Kidney (tissue), 22 donors: ENCODE measurements at places on chromosomes 1 and 21. TPM values are rescaled to one million over a fixed set of nuclear protein-coding genes. Genes with fewer than 3 reads are reported as not detected.

SPATA17 gene
- 5.7 TPM for total RNA-seq

DYNLT5 gene
- 1.4 TPM for total RNA-seq

OR2T33 gene
- total RNA-seq, result not detected

LCK gene
- 10.3 TPM for total RNA-seq

- no peaks in the 10 kb centered on the region for H3K36me3 ChIP-seq
- H3K27me3 ChIP-seq, result no peaks in the 10 kb centered on the region
- no peaks in the 10 kb centered on the region for H3K4me1 ChIP-seq
- H3K27ac ChIP-seq, result no peak overlapping the region
- DNase-seq, result no peak
These were observed 16.6 kb downstream of the GRIK3 start for GRCh38 chr1:37017720-37018119.

- H3K27me3 ChIP-seq, result peaks cover 81% of the 10 kb centered on the region
- H3K27ac ChIP-seq, result no peak overlapping the region
- no peaks in the 10 kb centered on the region for H3K36me3 ChIP-seq
- DNase-seq, result no peak
- peak overlapping the region; percentile 14 for H3K4me3 ChIP-seq
These were observed 13.1 kb downstream of the NR5A2 start for GRCh38 chr1:200040481-200041138.

DNA sequence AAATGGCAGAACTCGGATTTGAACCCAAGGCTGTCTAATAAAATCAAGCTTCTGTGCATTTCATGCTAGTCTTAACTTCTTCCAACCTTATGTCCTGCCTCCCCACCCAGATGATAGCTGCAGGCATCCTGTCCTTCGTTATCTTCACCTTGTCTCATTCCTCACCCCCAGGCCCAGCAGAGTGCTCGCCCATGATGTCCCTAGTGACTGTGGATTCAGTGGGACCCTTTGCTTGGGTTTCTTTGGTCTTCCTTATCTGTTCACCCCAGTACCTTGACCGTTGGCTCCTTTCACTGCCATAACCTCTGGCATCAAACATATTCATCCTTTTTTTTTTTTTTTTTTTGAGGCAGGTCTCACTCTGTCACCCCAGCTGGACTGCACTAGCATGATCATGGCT, 5.6 kb upstream of the BSDC1 start:
- H3K4me3 ChIP-seq, result no peak overlapping the region
- DNase-seq, result no peak
- H3K27ac ChIP-seq, result no peak overlapping the region
- no peaks in the 10 kb centered on the region for H3K36me3 ChIP-seq

GRCh38 chr1:15406614-15407559, 2.8 kb upstream of the EFHD2 start:
- H3K27me3 ChIP-seq, result no peaks in the 10 kb centered on the region
- H3K27ac ChIP-seq, result no peak overlapping the region
- no peaks in the 10 kb centered on the region for H3K36me3 ChIP-seq
- H3K4me3 ChIP-seq, result no peak overlapping the region
- peaks cover 8% of the 10 kb centered on the region for H3K4me1 ChIP-seq
- no peak for DNase-seq

DNA sequence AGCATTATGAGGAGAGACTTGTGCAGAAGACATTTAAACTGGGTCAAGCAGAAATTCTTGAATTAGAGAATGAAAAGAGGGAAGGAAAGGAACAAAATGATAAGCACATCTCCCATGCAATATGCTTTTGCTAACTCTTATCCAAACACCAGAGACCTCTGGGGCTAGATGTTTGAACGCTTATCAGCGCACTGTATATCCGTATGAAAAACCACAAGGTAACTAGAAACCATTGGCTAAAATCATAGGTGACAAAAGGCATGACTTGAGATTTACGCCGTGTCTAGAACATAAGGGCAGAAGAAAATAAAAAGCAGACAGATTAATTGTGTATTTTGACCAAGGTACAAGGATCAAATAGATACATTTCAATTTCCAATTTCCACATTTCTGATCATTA, 38.0 kb upstream of the TIAM1 start:
- H3K27ac ChIP-seq, result no peak overlapping the region
- no peaks in the 10 kb centered on the region for H3K4me1 ChIP-seq
- no peak overlapping the region for H3K4me3 ChIP-seq
- no peaks in the 10 kb centered on the region for H3K27me3 ChIP-seq
- DNase-seq, result no peak

- peaks cover 3% of the 10 kb centered on the region for H3K27me3 ChIP-seq
- H3K27ac ChIP-seq, result no peak overlapping the region
- no peak for DNase-seq
- H3K4me3 ChIP-seq, result no peak overlapping the region
- no peaks in the 10 kb centered on the region for H3K36me3 ChIP-seq
These were observed 107.6 kb downstream of the NAV1 start for GRCh38 chr1:201646411-201647022.
